Progenitor cell of endocrine pancreas (in vitro differentiated cells): ENCODE measurements at places on chromosomes 1 and 21.

DNA sequence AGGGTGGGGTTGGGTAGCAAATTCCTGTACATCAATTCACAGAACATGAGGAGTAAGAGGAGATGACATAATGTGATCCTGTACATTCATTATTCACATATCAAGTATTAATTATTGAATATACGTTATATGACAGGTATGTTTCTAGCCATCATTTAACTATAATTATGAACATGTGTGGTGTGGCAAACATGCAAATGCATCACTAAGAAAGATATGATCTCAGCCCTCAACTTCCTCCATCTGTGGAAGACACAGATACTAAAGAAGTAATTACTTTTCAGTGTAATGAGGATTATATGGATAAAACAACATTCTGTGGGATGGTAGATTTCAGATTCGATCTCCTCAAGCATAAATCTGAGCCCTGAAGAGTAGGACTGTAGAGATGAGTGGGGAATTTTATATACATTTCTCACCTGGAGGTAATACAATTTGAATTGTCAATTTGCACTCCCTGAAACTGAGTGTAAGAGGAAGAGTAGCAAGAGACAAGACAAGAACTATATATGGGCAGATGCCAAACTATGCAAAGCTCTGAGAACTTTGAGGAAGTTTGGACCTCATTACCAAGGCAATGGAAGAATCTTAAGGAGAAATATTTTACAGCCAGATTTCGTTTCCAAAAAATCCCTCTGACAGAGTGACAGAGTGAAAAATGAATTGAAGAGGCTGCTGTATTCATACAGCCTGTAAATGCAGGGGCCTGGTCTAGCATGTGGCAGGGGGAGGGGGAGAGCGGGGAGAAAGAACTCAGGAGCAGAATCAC, 275.5 kb downstream of the TPR start:
- H3K4me1 ChIP-seq, result no peaks in the 10 kb centered on the region
- no peaks in the 10 kb centered on the region for H3K36me3 ChIP-seq
- DNase-seq, result no peak
- H3K27me3 ChIP-seq, result no peaks in the 10 kb centered on the region
- H3K27ac ChIP-seq, result no peak overlapping the region

GRCh38 chr1:208121813-208122364, 122.3 kb downstream of the PLXNA2 start:
- H3K27ac ChIP-seq, result no peak overlapping the region
- H3K27me3 ChIP-seq, result no peaks in the 10 kb centered on the region
- DNase-seq, result no peak
- H3K4me1 ChIP-seq, result peaks cover 11% of the 10 kb centered on the region
- H3K4me3 ChIP-seq, result no peak overlapping the region

DNA sequence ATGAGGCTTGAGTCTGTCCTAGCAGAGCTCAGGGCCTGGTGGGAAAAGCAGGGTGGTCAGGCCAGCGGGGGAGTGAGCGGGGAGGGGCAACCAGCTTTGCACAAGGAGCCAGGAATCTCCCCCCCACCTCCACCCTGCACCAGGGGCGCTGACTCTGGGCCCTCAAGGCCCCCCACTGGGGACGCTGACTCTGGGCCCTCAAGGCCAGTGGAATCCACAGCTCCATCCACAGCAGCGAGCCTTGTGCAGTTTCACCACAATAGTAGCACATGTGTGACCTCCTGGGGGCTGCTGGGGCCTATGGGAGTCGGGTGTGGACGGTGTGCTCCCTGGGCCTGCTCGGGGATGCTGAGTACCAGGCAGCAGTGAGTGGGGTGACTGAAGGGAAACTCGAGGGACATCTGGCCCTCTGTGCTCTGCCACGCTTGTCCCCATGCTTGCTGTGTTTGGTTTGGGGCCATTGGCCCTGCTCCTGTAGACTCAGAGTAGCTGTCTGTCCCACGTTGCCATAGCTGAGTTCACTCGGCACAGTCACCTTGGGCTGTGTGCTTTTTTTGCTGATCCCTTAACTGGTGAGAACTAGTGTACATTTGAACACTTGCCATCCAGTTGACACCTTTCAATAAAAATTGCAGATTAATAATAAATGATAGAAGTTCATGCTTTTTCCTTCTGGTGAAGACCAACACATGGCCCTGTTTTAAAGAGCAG, 89.2 kb downstream of the ADARB1 start:
- no peaks in the 10 kb centered on the region for H3K27me3 ChIP-seq
- no peak for DNase-seq
- no peak overlapping the region for H3K4me3 ChIP-seq
- no peak overlapping the region for H3K27ac ChIP-seq

GRCh38 chr1:39266269-39266668, 61.8 kb downstream of the MACF1 start:
- H3K4me1 ChIP-seq, result peaks cover 23% of the 10 kb centered on the region
- no peaks in the 10 kb centered on the region for H3K36me3 ChIP-seq
- H3K27ac ChIP-seq, result no peak overlapping the region
- DNase-seq, result no peak
- no peaks in the 10 kb centered on the region for H3K27me3 ChIP-seq

GRCh38 chr1:223126741-223127140, 16.3 kb downstream of the TLR5 start:
- no peaks in the 10 kb centered on the region for H3K36me3 ChIP-seq
- no peak for DNase-seq
- no peak overlapping the region for H3K4me3 ChIP-seq
- peaks cover 47% of the 10 kb centered on the region for H3K27me3 ChIP-seq

GRCh38 chr1:60990714-60991090, 91.7 kb upstream of the NFIA start:
- no peak overlapping the region for H3K27ac ChIP-seq
- H3K27me3 ChIP-seq, result peaks cover 12% of the 10 kb centered on the region
- no peak for DNase-seq
- no peaks in the 10 kb centered on the region for H3K36me3 ChIP-seq
- no peak overlapping the region for H3K4me3 ChIP-seq
- H3K4me1 ChIP-seq, result peaks cover 12% of the 10 kb centered on the region

DNA sequence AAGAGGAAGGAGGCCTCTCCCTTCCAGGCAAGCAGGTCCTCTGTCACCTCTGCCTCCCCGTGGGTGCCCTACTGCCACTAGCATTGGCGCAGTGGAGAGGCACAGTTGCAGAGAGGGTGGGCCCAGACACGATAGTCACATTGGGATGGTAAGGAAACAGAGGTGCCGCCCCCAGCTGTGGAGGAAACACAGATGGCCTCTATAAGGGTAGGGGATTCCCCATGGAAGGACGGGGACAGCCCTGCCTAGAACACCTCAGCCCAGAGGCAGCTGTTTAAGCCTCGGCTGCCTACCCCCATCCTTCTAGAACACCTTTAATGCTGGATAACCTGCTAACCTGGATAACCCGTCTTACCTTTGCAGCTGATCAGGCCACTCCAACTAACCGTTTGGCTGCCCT, 65.7 kb upstream of the CNTN2 start:
- peaks cover 14% of the 10 kb centered on the region for H3K27me3 ChIP-seq
- no peak for DNase-seq
- no peak overlapping the region for H3K4me3 ChIP-seq
- no peaks in the 10 kb centered on the region for H3K36me3 ChIP-seq
- no peak overlapping the region for H3K27ac ChIP-seq

DNA sequence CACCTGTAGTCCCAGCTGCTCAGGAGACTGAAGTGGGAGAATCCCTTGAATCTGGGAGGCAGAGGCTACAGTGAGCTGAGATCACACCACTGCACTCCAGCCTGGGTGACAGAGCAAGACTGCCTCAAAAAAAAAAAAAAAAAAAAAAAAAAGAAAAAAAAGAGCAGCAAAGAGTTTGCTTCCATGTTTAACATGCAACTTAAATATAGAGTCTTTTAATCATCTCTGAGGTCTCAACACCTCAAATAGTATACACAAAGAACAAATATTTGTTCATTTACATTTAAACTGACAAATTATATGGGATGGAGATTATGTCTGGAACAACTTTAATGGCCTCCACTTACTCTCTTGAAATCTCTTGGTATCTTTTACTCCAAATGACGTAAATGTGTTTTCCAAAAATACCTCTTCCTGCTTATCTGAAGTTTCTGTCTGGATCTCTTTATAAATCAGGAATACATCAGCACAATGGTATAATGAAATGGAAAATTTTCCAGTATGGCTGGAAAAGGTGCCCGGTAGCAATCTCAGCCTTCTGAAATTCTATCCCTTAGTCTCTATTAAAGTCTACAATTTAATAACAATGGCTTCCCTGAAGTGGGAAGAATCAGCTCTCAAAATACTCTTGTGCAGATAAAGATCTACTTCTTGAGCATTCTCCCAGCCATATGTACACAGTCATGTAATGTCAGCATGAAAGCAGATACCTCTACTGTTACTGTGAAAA, 258.5 kb downstream of the OMA1 start:
- no peak overlapping the region for H3K27ac ChIP-seq
- DNase-seq, result no peak
- H3K4me1 ChIP-seq, result no peaks in the 10 kb centered on the region
- no peaks in the 10 kb centered on the region for H3K36me3 ChIP-seq
- no peak overlapping the region for H3K4me3 ChIP-seq
- H3K27me3 ChIP-seq, result peaks cover 8% of the 10 kb centered on the region

- no peak overlapping the region for H3K4me3 ChIP-seq
- no peaks in the 10 kb centered on the region for H3K36me3 ChIP-seq
- H3K4me1 ChIP-seq, result peaks cover 12% of the 10 kb centered on the region
Observed at GRCh38 chr1:211638689-211639101, 36.7 kb downstream of the NEK2 start.

DNA sequence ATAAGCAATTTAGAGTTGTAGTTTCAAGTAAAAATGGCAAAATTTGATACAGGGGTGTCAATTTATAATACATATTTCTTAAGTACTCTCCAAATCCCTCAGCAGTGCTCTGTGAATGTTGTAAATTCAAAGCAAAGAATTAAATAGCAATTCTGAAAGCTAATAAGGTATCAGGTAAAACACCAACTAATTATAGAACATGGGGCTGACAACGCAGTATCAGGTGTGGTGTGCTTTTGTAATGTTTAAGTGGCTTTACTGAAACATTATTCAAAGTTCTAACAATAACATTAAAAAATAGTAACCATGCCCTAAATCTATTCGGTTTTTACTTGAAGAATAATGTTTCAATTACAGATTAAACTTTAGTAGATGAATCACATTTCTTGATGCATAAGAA, 1271.2 kb upstream of the ADGRL2 start:
- H3K27ac ChIP-seq, result no peak overlapping the region
- no peak overlapping the region for H3K4me3 ChIP-seq
- no peak for DNase-seq
- no peaks in the 10 kb centered on the region for H3K27me3 ChIP-seq
- peaks cover 15% of the 10 kb centered on the region for H3K4me1 ChIP-seq

DNA sequence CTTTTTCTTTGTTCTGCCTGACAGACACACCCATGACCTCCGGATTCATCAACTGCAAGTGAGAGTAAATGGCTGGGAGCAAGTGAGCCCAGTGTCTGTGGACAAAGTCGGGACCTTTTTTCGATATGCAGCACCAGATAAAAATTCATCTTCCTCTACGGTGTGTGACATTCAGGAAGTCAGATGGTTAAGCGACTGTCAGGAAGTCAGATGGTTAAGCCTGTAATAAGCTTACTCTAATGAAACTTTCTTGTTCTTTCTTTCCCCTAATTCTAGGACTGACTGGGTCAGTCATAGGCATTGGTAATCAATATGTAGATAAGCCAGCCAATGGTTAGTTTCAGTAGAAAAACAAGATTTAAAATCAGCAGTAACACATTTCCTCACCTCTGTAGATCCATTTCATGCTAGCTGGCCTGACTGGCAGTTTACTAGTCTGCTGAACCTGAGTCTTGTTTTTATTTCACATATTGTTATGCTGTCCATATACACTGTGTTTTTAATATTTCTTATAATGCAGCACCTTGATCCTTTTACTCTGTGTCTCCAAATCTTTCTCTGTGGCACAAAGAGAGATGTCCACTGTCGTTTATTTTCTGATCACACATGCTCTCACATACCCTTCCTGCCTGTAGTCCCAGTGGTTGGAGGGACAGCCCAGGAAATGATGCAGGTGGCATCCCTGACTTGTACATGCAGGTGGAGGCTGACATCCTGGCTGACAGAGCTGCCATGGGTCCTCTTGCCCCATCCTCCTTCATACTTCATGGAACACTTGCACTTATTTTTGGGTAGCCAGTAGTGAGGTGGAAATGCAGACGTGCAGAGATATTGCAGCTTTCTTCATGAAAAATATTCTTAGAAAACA, 115.8 kb downstream of the VPS13D start:
- H3K36me3 ChIP-seq, result peaks cover 43% of the 10 kb centered on the region
- H3K4me3 ChIP-seq, result no peak overlapping the region
- H3K27me3 ChIP-seq, result no peaks in the 10 kb centered on the region
- peaks cover 42% of the 10 kb centered on the region for H3K4me1 ChIP-seq
- DNase-seq, result no peak

- no peak overlapping the region for H3K4me3 ChIP-seq
- H3K27ac ChIP-seq, result no peak overlapping the region
- no peak for DNase-seq
- H3K27me3 ChIP-seq, result no peaks in the 10 kb centered on the region
- peaks cover 5% of the 10 kb centered on the region for H3K36me3 ChIP-seq
- peaks cover 4% of the 10 kb centered on the region for H3K4me1 ChIP-seq
Observed at GRCh38 chr1:217569021-217569420, 61.9 kb downstream of the GPATCH2 start.

DNA sequence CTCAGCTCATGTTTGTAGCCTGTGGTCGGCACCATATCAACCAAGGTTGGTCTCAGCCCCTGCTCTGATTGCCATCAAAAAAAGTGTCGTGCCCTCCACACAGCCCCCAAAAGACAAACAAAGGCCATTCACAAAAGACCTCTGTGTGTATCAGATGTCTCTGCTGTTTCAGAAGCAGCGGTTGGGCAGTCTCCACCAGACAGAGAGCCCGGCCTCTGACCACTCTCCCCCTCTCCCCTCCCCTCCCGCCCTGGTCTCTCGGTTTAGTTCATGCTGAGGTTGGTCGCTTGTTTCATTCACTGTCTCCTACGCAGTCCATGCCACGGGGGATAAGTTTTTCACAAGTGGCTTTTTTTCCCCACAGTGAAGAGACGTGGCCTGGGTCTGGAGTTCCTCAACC, 27.1 kb downstream of the ACTA1 start:
- no peak for DNase-seq
- no peaks in the 10 kb centered on the region for H3K36me3 ChIP-seq

DNA sequence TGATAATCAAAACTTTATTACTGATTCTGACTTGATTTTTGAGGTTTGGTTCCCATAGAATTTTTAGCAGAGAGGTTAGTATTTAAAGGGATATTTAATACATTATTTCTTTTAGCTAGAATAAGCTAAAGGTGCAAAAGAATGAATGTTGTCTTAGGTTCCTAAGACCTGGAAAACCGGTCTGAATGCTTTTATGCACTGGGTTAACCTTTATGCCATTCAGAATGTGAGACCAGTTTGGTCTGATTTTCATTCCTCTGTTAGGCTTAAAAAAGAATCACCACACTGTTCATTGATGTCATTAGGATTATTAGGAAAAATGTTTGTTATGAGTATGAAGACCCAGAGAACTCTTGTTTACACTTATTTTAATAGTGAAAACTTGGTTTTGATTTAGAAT, 30.1 kb downstream of the RAP1A start:
- no peaks in the 10 kb centered on the region for H3K27me3 ChIP-seq
- peak overlapping the region; percentile 90 for H3K27ac ChIP-seq
- H3K36me3 ChIP-seq, result peaks cover 18% of the 10 kb centered on the region
- H3K4me3 ChIP-seq, result no peak overlapping the region
